AG04450 (cell line): ENCODE measurements at places on chromosomes 3 and 15.

- DNase-seq: no peak
Measured at GRCh38 chr3:107946700-107947099, 144.1 kb downstream of the CD47 start.

- no peak for DNase-seq
Measured at GRCh38 chr3:56874269-56874668, 72.5 kb upstream of the ARHGEF3 start.

DNA sequence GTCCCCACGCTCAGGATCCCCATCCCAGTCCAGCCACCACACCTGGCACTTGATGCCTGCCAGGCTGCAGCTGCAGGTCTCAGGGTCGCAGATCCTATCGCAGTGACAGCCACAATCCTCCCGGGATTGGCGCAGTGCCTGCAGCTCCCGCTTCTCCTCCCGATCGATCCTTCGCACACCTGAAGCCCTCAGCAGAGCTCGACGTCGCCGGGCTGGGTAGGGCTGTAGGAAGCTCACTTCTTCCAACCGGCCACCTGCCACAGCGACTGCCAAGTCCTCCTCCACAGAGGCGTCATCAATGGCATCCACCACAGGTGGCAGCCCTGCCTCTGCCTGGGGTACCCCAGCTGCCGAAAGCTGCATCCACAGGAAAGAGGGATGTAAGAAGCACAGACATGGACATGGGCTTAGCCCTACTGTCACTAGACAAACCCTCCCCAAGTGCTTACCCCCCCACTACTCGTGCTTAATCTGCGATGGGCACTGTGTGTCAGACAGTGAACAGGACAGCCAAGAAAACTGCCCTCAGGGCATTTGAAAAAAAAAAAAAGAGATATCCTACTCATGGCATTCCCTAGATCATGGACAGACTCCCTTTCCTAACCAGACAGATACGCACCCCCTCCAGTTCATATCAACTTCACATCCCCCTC is 9.2 kb downstream of the CSRNP1 start:
- DNase-seq: no peak

DNA sequence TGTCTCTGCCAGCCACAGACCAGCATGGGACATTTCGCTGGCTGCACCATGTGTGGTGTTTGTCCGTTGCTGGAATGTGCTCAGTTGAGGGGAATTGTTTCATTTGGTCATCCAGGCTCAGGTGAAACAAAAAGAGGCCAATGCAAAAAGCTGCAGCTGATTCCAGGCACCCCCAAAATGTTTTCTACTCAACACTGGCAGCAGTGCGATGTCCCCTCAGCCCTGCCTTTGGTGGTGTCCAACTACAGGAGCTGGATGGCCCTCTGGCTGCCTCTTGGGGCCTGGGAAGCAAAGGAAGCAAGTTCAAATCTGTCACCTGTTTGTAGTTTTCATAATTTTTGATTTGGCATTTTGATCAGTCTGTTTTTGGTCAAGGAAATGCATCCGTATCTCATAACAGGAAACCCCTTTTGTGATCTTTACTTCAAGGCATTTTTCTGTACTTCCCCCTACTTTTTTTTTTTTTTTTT is 141.8 kb downstream of the EEFSEC start:
- no peak for DNase-seq

GRCh38 chr15:65085990-65086679 is 9.6 kb downstream of the KBTBD13 start:
- DNase-seq: no peak
